Stimulated activated CD4-positive, alpha-beta T cell treated with anti-CD3 and anti-CD28 coated beads, Interleukin-1b, Interleukin-23, amount 100 ng/mL, for 1 hour (primary cell): ENCODE measurements at places on chromosomes 12 and 14.

GRCh38 chr12:116571089-116571488 lies 11.9 kb downstream of the MAP1LC3B2 start:
- DNase-seq: no peak

GRCh38 chr14:92729634-92730358 lies 18.6 kb downstream of the LGMN start:
- no peak for DNase-seq

DNA sequence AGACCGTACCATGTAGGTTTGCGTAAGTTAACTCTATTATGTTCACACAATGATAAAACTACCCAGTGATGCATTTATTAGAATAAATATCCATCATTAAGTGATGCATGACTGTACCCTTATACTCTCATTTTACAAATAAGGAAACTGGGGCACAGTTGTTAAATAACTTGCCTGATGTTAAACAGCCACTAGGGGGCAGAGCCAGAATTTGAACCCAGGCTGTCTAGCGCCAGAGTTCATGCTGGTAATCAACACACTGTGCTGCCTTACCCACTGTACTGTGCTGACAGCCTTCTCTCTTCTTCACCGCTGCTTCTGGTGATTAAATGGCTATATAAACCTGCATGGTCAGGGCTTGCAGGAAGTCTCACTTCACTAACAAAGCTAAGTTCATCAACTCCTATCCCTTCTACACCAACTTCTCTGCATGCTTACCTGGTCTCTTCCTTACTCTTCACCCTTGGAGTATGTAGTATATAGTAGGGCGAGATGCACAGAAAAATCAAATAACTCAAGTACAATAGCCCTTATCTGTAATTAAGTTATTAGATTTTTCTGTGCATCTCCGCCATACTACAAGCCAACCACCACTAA lies 43.6 kb upstream of the APPL2 start:
- no peak for DNase-seq

DNA sequence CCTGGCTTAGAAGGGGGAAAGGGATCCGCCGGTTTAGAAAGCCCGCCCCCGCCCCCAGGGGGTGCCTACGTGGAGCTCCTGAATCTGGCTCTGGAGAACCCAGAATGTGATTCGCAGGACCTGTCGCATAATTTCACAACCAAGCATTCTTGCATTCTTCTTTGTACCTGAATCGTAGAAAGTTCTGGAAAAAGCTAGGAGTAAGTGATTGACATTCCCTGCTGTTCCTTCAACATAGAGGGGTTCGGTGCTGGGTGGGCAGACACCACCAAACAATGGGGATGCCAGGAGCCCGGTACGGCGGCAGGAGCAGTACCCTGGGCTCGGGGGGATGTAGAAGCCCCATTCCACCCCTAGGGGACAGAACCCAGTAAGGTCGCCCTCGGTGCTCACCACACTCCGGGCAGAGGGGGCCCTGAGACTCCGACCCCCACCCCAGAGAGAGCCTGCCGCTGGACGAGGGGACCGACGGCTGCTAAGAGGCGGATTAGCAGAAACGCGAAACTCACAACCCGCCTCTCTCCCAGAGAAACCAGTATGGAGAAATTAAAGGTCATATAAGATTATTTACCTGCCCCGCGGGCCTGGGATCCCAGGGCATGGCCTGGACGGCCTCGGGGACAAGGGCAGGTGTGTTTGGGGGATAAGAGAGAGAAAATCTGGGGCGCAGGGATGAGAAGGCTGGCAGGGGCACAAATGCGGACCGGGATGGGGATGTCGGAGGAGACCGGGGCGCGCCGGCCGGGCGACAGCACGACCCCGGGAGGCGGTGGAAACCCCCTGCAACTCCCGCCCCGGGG lies 520 bp downstream of the CSRP2 start:
- no peak for DNase-seq

DNA sequence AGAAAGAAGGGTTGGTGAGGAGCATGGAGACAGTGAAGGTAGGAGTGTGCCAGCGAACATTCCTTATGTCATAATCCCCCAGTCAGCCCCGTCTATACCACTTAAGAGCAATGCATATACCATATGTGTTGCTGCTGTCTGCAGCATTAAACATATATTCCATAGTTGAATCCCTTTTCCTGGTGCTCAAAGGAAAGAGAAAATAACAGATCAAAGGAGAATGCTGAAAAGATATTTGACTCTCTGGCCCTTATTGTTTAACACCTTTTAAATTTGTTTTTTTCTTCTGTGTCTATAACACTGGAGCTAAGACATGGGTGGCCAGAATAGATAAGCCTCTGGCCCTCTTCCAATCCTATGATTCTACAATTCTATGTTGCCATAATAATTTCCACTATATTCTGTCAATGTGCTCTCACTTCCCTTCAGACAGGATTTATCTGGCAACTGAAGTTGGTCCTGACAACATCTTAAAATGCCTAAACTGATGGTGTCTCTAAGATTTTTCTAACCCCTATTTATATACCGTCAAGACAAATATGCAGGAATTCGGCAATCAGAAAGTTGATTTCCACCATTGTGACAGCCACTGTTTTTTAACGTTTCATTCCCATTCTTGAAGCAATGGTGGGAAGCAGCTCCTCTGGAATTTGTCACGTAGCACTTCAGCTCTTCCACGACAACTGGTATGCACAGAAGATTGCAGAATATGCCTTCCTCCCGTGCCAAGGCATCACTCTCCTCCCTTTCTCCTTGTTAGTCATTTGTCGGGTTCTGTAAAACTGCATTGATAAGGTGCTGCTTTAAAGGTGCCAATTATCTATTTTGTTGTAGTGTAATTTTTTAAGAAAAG lies 204.7 kb downstream of the BCAT1 start:
- DNase-seq: no peak

GRCh38 chr12:12788131-12788530 lies 2.7 kb downstream of the APOLD1 start:
- DNase-seq: no peak

DNA sequence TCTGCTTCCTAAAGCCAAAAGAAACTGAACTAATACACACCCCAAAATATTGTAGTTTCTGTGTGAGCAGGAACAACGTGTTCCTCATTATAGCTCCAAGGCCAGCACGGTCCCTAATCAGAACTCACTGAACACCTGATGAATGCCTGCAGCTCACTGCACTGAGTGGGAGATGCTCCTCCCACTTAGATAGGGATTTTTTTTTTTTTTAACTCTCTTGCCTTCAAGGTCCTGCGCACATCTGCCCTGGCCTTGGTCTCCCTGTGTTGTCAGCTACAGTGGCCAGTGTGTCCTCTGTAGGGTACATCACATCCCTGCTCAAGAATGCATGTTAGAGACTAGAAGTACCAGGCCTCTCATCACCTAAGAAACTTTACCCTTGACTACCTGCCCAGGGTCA lies 44.3 kb upstream of the TMPO start:
- no peak for DNase-seq

- no peak for DNase-seq
These were observed 207.1 kb downstream of the DPF3 start for GRCh38 chr14:72686832-72687231.

DNA sequence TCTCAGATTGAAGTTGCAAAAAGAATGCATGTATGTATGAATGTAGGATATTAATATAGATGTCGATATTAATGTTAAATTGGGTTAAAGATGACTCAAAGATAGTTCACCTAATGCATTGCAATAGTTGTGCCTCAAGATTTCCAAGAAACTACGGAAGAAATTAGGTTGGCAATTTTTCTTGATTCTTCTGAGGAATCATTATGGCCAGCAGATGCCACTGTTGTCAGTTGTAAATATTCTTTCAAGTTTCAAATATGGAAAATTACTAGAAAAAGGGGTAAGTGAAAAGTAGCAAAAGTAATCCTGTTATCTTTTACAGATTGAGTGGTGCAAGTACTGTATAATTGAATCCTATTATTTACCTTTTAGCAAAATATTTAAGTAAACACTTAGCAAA lies 202.1 kb downstream of the ADAMTS20 start:
- no peak for DNase-seq

- no peak for DNase-seq
These were observed 21.8 kb upstream of the EGLN3 start for GRCh38 chr14:33972583-33973081.

- DNase-seq: no peak
These were observed 51.9 kb downstream of the ZFP36L1 start for GRCh38 chr14:68740788-68741476.

DNA sequence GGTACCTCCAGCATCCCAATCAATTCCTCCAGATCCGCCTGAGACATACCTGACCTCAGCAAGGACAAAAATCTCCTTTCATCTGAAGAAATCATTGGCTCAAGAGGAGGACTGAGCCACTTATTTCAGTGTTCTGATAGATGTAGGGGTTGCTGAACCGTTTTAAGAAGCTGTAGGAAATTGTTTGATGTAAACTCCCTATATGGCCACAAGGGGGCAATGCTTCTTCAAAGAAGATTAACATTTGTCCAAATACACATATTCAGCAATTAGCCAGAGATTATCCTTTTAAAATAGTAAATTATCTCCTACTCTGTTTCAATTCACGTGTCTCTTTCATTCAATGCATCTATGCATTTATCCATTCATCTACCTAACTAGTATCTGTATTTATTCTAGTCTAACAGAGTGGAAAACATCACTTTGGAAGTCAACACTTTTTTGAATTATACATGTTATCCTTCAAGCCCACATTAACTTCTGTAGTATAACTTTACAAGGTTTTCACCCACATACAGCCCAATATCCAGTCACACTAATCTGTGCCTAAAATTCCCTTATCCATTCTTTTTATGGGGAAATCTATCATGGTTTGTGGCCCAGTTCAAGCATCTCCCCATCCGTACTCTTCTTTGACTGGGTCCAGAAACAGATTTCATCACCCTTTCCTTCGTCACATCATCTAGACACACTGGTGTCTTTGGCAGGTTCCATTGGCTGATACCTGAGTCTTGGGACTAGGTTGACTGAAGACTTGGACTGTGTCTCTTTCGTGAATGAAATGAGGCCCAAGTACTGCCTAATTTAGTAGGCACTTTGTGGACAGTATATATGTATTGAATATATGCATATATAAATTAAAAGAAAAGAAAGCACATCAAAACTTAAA lies 411.0 kb upstream of the OR4E1 start:
- DNase-seq: no peak

GRCh38 chr14:31990926-31991572 lies 86.1 kb upstream of the ARHGAP5 start:
- DNase-seq: no peak

DNA sequence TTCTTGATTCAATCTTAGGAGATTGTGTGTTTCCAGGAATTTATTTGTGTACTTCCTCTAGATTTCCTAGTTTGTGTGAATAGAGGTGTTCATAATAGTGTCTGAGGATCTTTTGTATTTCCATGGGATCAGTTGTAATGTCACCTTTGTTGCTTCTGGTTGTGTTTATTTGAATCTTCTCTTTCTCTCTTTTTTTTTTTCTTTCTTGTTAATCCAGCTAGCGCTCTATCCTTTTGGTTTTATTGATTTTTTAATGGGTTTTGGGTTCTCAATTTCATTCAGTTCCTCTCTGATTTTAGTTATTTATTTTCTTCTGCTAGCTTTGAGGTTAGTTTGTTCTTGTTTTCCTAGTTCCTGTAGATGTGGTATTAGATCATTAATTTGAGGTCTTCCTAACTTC lies 242.5 kb downstream of the SEC23A start:
- DNase-seq: no peak

GRCh38 chr12:92621833-92622232 lies 81.0 kb upstream of the PLEKHG7 start:
- no peak for DNase-seq

DNA sequence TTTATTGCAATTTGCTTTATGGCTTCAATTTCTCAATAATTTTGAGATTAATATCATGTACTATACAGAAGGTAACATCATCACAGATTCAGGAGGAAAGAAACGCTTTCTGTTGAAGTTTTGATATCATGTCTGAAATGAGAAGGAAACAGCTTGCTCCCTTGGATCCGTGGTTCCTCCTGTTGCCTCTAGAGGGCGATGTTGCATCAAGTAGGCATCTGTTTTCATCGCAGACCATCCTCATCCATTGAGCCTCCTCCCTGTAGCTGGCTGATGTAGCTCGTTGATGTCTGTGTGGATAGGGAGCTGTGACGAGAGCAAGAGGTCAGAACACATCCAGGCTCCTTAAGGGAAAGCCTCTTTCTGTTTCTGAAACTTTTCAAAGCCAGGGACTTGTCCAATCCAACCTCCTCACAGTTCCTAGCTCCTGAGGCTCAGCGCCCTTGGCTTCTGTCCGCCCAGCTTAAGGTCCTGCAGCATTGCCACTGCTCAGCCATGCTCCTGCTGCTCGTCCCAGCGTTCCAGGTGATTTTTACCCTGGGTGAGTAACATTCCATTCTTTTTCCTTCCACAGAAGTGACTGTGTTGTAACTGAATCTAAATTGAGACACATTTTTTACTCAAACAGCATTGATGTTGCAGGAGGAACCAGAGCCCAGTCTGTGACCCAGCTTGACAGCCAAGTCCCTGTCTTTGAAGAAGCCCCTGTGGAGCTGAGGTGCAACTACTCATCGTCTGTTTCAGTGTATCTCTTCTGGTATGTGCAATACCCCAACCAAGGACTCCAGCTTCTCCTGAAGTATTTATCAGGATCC lies 304.8 kb upstream of the OR4E1 start:
- DNase-seq: peak; percentile 14

DNA sequence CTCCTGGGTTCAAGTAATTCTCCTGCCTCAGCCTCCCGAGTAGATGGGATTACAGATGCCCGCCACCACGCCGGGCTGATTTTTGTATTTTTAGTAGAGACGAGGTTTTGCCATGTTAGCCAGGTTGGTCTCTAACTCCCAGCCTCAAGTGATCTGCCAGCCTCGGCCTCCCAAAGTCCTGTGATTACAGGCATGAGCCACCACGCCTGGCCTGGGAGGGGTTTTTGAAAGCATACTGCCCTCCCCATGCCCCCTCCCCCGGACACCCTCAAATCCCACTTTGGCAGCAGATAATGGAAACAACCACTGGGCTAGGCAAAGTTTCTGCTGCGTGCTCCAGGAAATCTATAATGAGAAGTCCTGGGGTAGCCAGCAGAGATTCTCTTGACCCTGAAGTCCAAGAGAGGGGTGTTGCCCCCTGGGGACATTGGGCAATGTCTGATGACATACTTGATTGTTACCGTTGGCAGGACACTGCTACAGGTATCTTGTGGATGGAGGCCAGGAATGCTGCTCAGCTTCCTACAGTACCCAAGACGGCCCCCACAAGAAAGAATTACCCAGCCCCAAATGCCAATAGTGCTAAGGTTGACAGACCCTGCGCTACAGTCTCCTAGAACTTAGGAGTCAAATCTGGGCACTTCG lies 18.7 kb upstream of the FBXO21 start:
- no peak for DNase-seq

DNA sequence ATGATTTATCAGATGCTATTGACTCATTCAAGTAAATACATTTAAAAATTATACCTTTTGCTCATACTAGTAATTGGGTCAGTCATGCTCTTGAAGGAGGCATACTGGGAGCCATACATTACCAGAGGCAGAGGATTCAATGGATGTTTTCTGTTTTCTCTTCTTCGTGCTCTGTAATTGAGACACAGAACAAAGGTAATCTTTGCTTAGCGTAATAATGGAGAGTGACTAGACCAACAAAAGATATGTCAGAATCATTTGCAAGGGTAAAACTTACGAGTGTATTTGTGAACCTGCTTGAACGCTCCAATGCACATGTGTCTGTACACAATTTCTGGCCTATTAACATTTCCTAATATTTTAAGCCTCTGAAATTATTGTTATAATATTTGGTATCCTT lies 296.4 kb downstream of the FOXG1 start:
- no peak for DNase-seq

- DNase-seq: no peak
These were observed 495.3 kb downstream of the NELL2 start for GRCh38 chr12:44380861-44381260.
